Glutamatergic neuron (in vitro differentiated cells): ENCODE measurements at places on chromosomes 7 and 10.

DNA sequence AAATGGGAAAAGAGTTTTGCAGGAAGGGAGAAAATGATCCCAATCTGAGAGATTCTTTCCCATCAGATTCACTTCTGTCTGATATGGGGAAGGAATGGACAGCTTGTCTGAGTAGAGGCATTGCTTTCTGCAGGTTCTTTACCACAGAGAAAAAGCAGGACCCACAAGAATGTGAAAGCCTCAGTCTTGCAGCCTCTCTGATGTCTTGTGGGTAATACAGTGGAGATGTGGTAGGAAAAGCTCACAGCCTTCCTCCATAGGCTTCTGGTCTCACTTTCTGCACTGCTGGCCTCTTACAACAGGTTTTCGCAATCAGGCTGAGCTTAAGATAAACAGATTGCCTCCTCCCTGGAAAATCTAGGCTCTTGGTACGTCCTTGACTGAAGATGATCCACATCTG, 551 bp downstream of the IFIT1 start:
- DNase-seq, result no peak

DNA sequence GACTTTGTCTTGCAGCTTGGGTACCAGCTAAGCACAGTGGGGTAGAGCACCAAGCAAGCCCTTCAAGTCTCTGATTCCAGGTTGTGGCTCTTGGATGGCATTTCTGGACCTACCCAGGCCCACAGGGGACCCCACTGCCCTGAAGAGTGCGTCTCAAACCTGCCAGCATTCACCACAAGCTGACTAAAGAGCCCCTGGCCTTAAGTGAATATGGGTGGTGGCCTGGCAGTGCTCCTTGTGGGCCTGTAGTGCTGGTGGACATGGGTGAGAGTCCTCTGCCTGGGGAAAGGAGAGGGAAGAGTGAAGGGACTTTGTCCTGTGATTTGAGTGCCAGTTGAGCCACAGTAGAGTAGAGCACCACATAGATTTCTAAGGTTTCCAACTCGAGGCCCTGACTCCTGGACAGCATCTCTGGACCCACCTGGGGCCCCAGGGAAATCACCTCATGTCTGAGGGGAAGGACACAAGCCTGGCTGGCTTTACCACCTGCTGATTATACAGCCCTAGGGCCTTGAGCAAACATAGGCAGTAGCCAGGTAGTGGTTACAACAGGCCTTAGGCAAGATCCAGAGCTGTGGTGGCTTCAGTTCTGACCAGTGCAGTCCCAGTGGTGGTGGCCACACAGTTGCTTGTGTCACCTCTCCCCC, 23.7 kb downstream of the GSDME start:
- no peak for DNase-seq

DNA sequence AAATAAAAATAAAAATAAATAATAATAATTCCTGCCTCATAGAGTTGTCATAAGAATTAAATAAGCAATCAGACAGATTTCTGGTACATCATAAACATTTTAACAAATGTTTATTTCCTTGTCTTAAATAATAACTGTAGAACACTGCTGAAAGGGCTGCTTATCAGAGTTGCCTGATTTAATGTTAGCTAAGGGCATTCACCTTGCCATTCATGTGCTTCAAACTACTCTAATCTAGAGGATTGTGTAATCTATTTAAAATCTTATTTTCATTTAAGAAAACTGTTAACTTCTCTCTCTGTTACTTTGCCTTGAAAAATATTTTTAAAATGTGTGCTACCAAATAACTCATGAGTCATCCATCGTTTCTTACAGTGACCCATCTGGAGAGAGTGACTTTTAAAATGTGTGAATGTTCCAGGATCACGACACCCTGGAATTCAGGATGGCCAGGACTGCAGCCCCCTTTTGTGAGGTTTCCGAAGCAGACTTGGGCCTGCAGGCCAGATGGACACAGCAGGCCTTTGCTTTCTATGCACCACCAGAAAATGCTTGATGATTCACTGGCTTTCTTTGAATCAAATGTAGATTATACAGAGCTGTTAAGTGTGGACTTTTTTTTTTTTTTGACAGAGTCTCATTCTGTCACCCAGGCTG, 109.1 kb upstream of the TNS3 start:
- no peak for DNase-seq

- DNase-seq, result no peak
Measured at GRCh38 chr7:57342954-57343353, 107.0 kb upstream of the ZNF716 start.

- DNase-seq, result no peak
Measured at GRCh38 chr10:97687785-97688781, 1.0 kb upstream of the AVPI1 start.

DNA sequence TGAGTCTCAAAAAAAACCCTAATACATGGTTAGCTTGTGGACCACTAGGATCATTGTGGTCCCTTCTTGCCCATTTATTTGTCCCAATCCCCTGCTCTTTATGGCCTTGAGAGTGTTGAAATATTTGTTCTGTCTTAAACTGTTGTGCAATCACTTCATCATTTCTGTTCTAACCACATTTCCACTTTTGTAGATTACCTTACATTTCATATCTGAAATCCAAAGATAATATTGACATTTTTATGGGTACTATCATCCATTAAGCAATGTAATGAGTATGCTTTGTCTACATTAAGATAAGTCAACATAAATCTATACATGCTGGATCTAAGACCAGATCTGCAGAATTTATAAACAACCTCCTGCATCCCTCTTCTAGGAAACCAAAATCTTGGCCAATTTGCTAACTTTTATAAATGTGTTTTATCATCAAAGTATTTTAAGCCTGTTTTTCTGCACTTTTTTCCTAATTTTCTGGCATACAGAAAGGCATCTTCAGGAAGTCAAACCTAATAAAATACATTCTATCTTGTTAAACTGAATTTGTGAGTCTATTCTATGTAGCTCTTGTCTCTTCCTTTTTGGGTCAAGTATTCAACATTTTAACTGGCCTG, 359.4 kb upstream of the CELF2 start:
- DNase-seq, result no peak

GRCh38 chr10:125152450-125153368, 7.7 kb downstream of the CTBP2 start:
- DNase-seq, result no peak

DNA sequence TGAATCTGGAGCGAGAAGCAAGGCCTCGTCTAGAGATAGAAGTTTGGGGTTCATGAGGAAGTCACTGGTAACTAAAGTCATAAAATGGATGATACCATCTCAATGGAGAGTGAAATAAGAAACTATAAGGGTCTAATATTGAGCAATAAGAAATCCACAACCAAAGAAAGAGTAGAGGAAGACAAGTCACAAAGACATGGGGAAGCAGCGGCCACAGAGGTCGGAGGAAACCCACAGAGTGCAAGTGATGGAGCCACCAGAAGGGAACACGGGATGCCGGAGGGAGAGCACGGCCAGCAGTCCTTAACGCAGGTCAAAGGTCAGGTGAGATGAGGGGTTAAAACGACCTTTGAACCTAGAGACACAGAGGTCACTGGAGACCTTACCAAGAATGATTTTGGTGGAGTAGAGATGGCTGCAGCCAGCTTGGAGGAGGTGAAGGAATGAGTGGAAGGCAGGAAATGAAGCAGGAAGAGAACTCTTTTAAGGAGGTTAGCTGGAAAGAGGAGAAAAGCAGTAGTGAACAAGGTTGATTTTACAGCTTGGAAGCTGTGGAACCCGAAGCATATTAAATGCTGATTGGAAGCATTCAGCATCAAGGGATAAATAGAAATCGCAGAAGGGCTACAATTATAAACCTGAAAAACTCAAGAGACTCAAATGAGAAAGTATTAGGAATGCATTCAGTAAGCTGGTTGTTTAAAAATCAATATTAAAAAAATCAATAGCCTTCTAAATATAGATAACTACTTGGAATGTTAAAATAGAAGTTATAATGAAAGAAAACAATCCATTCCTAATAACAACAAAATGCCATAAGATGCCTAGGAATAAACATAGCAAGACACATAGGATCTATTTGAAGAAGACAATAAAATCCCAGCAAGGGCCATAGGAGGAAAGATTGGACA, 93.7 kb downstream of the SVOPL start:
- DNase-seq, result peak; percentile 28

- DNase-seq, result no peak
Measured at GRCh38 chr10:103872137-103872931, 17.0 kb upstream of the SH3PXD2A start.

DNA sequence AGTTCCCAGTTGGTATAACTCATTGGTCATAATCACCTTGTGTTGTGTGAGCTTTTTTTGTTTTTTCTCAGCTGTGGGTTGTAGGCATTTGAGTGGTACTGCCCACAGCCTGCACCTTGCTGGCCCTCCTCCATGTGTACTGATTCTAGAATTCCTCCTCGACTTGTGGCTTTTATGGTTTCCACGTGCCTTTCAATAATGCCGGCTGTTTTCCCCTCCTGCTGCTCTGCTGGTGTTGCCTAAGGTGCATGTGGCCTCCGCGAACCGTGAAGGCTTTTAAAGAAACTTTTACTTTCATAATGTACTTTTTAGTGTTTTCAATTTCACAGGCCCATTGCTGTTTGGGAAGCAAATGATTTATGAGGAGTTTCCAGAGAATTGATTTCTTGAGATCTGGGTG, 518.0 kb downstream of the REEP3 start:
- no peak for DNase-seq

GRCh38 chr10:97861097-97861750, 11.6 kb downstream of the GOLGA7B start:
- DNase-seq, result no peak

GRCh38 chr7:5703572-5704533, 77.6 kb downstream of the RNF216 start:
- no peak for DNase-seq

- DNase-seq, result no peak
Measured at GRCh38 chr10:53315709-53316108, 543.1 kb upstream of the MBL2 start.

- DNase-seq, result no peak
Measured at GRCh38 chr7:12757443-12757842, 70.0 kb downstream of the ARL4A start.

GRCh38 chr10:119211625-119212441, 4.5 kb downstream of the GRK5 start:
- DNase-seq, result no peak

DNA sequence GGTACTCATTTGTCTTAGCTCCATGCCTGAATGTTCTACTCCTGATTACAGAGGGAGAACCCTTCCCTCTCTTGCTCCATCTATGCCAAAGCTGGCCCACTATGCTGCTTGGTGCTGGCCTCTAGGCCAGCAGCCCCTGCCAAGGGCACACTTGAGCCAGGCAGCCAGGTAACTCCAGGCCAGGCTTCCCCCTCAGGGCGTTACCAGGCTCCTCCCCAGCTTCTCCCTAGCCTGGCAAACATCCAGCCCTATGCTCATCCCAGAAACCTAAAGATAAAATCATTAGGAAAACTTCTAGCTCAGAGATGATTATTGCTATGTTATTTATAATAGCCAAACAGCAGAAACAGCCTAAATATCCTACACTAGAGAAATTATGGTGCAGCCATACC, 103.7 kb downstream of the KCNMA1 start:
- no peak for DNase-seq

DNA sequence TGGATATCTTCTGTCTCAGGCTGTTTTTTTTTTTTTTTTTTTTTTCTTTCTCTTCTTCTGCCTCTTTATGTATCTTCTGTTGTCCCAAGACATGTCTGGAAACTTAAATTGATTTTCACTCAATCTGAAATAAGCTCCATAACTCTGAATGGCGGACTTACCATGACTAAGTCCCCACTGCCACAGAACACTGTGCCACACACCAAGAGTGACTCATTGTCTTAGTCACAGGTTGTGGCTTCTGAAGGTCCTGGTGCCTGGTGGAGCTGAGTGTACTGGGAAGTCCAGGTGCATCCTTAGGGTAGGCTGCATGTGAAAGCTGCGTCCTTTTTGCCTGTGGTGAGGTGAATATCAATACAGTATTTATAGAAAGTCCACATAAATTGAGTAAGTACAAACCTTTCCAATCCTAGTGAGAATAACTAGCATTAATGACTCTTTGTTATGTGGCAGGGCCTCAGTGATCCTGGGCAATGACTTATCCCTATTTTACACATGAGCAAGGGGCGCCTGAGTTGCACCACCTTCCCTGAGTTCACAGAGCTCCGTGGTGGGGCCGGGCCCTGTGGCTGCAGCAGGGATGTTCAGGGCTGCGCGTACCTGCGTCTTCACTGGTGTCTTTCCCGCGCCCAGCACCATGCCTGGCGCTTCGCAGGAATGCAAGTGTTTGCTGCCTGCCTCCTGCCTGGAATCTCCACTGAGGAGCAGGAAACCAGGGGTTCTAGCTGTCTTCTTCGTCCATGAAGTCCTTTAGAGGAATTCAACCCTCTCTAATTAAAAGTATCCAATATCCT, 4.3 kb downstream of the PFKP start:
- no peak for DNase-seq

DNA sequence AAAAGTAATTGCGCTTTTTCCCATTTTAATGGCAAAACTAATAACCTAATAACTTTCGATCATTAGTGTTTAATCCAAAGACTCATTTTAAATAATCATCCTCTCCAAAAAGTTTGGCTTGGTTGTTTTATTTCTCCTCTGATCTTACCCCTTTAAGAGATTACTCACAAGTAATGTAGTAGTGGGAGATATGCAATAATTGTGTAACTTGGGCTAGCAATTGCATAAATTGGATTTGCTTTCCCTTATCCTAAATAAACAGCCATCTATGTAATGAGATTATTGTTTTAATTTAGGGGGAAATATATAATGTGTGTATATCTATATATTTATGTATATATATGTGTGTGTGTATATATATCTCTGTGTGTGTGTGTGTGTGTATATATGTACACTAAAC, 82.5 kb downstream of the RNLS start:
- no peak for DNase-seq

- no peak for DNase-seq
Measured at GRCh38 chr10:338171-339037, 203.1 kb downstream of the ZMYND11 start.

DNA sequence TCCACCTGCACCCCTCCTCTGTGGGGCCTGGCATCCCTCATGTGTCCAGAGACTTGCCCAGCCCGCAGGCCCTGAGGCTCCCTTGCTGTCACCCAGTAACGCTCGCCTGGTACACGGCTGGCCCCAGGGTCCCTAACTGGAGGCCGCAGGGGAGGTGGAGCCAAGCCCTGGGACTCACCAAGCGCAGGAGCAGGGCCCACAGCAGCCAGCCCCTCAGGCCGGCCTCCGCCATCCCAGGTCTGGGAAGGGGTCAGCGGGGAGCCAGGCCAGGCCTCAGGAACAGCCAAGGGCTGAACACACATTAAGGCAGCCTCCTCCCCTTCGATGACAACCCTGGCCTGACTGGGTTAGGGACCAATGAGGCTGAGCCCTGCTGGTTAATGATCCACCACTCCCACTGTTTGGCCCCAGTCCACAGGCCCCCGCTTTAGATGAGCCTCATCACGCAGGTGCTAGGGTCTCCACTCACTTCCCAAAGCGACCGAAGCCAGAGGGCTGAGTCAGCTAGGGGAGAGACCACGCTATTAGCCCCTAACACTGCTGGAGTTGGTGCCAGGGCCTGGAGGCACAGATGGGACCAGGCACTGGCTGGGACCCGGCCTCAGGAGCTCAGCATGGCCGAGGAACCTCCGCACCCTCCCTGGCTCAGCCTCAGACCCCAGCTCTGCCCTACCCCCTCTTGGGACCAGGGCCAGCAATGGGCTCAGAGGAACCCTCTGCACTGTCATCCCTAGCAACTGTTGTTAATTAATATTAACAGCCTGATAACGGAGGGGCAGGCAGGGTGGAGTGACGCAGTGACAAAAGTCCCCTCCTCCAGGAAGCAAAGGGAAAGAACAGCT, at the start of gene NPC1L1:
TSS of gene NPC1L1 (minus strand) at position 303 of the 842 bp plus-strand sequence. CDS start at position 232, 71 bp downstream.
- no peak for DNase-seq
